RWPE2 (cell line): ENCODE measurements at places on chromosomes 7 and 10.

GRCh38 chr7:46349490-46349889, 428.4 kb upstream of the IGFBP3 start:
- DNase-seq, result no peak

GRCh38 chr10:83750604-83751003, 388.7 kb upstream of the GHITM start:
- no peak for DNase-seq

- no peak for DNase-seq
Observed at GRCh38 chr7:56447864-56448693, 331.9 kb upstream of the NUPR2 start.

- DNase-seq, result no peak
Observed at GRCh38 chr7:78184299-78184698, 385.7 kb downstream of the PHTF2 start.

- no peak for DNase-seq
Observed at GRCh38 chr10:69758310-69758728, 43.4 kb upstream of the COL13A1 start.

- DNase-seq, result peak; percentile 15
Observed at GRCh38 chr7:44960011-44960580, 18.7 kb downstream of the MYO1G start.

DNA sequence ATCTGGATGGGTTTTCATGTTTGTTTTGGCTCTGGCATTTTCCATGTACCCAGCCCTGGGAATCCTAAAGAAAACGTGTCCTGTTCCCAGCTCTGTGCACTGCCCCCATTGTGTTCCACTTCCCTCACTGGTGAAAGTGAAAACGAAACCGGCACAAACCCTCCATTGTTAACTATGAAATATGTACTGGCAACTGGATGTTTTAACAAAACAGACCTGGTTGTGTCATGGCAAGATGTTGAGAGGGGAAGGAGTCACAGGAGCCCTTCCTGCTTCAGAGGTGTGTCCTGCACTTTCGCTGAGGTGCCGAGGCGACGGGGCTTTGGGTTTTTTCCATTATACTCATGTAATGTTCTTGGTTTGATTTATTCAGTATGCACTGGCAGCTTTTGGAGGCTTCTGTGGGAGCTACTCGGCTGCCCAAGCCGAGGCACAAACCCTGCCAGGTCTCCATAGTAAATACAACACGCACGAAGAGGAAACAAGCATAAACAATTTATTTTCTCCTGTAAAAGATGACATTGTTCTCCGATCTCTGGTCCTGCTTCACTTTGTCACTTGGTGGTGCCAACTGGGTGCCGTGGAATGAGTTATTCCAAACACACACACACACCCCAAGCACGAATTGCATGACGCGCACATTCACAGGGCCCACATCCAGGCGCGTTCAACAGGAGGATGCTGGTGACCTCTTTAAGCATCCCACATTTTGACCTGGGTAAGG, 118.2 kb downstream of the CDK6 start:
- DNase-seq, result no peak
